NCI-H2107 (cell line): ENCODE measurements at places on chromosomes 6 and 20.

DNA sequence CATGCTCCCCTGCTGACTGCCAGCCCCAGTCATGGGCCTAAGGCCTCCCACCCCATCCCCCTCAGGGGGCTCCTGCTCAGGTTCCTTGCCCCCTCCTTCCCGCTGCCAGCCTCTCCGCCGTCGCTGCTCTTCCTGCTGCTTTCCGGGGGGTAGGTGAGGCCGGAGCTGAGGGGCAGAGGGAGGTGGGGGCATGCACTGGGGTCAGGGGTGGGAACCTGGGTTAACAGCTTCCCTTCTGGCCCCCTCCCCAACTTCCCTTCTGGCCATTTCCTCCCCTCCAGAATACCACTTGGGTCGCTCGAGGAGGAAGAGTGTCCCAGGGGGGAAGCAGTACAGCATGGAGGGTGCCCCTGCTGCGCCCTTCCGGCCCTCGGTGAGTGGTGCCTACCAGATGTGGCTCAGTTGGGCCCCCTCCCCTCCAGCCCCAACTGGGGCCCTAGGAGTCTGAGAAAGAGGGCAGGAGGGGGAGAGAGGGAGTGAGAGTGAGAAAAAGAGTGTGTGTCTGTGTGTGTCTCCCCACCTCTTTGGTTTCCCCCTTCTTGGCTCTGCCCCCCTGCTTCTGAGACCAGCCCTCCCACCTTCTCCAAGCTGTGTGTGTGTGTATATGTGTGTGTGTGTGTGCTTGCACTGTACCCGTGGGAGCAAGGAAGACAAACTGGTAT is 12.1 kb downstream of the SYNGAP1 start:
- no peak for DNase-seq

- DNase-seq = no peak
These were observed 31.0 kb upstream of the GSTA5 start for GRCh38 chr6:52871621-52872020.

GRCh38 chr6:35320031-35320410 is 22.3 kb upstream of the PPARD start:
- no peak for DNase-seq

- DNase-seq = no peak
These were observed 43.5 kb upstream of the PCMTD2 start for GRCh38 chr20:64211874-64212658.

- no peak for DNase-seq
These were observed 19.8 kb downstream of the DSE start for GRCh38 chr6:116390581-116390980.

GRCh38 chr20:24756292-24757025 is 192.6 kb upstream of the CST7 start:
- no peak for DNase-seq

DNA sequence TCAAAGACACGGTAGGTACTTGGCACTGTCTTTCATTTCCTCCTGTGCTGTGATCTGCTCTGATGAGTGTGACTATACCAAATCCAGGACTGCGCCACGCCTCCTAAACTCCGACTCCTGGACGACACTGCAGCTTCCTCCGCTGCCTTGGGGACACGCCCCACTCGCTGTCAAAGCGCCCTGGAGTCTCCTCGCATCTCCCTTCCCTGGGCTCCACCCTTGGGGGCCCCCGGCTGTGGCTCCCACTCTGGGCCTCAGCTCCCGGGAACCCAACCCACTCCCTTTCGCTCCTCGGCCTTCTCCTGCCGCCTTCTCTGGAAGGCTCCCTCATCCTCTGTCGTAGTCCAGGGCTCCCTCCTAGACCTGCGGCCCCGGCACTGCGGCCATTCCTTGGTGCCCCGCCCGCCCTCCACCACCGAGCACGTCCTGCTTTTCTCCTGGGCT is 61.2 kb downstream of the RSPH3 start:
- no peak for DNase-seq

GRCh38 chr6:154649721-154650120 is 83.5 kb upstream of the SCAF8 start:
- no peak for DNase-seq

DNA sequence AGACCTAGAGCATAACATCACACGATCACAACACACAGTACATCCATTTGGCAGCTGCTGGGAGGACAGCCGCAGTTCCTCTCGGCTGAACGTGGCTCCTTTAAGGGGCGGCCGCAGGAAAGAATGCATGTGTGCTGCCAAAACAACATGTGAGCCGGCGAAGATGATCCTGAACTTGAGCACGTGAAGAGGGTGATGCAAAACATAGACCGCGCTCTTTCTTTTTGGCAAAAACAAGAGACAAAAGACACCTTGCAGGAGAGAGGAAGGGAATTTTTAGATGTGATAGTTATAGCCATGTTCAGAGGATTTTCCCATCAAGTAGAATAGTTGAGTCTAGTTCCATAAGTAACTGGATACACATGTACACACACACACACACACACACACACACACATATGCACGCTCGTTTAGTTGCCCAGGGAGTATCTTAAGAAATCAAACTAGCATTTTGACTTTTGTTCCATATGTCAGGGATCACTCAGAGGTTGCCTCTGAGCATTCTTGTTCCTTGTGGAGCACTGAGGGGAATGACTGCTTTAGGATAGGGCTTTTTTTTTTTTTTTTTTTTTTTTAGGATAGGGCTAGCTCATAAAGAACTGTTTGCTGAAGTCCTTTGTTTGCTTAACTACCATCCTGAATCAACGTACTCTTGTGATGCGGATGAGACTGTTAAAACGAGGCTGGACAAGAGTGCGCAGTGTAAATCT is 21.7 kb upstream of the RANBP9 start:
- no peak for DNase-seq

GRCh38 chr6:43089467-43089866 is 13.4 kb downstream of the PTK7 start:
- no peak for DNase-seq

DNA sequence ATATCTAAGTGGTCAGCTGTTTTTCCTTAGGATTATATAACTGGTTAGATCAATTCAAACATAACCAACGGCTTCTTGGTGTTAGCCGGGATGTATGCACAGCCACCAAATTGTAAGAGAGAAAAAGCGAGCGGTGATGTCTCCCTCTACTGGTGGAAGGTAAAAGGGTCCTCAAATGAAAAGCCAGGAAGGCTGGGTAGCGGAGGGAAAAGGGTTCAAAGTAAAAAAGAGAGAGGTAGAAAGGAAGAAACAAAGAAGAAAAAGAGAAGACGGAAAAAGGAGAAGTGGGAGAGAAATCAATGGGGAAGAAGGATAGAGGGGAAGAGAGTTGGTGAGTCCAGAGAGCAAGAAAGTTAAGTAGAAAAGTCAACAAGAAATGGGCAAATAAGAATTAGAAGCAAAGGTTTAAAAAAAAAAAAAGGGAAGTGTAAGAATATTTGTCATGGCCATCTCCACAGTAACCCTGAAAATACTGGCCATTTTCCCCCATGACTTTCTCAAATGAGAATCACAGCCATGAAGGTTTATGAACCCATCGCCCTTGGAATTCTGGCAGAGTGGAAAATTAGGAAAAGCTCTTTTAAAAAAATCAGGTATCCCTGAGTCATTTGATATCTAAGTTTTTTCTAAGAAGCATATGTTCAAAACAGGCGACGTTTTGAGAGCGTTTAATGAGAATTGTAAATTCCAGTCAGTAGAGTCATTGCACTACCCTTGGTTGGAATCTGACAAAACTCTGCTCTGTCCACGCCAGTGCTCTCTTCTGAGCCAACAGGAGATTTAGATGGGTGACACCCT is 155.6 kb upstream of the SNX9 start:
- DNase-seq = peak; percentile 37
